Vagina (tissue), 2 donors: ENCODE measurements at places on chromosomes 3 and 15.

GRCh38 chr15:22872936-22873701 lies 34.7 kb downstream of the NIPA2 start:
- no peak for DNase-seq

DNA sequence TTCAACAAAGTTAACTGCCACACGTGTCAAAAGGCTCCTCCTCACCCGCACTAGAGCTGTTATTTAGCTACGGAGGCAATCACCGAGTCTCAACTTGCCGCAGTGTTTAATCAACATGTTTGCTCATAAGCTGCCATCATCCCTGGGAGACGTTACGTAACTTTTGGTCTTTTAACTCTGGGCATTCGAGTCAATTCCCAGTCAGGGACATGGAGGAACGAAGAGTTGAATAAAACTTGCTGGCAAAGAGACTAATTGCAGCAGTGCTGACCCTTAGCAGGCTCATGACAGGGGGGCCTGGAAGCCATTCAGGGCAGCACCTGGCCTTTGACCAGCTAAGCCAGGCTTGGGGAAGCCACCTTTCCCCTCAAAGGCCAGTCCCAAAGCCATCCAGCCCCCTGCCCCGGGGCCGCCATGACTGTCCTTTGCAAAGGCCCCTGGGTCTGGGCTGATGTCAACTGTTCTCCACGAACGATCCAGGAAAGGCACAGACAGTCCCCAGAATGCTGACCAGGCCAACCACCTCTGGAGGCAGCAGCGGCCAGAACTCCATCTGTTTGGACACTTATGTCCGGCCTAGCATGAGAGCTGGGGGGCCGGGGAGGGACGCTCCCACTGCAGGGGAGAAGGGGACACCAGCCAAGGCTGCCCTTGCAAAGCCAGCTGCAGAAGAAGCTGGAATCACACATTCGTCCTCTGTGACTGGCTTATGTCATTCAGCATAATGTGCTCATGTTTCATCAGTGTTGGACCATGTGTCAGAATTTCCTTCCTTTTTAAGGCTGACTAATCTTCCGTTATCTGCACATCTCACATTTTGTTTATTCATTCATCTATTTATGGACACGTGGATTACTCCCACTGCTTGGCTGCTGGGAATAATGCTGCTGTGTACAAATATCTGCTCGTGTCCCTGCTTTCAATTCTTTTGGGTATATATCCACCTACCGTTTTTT lies 43.7 kb downstream of the PCSK6 start:
- no peak for DNase-seq

- DNase-seq: no peak
These were observed 23.1 kb downstream of the EPM2AIP1 start for GRCh38 chr3:36969540-36970432.

DNA sequence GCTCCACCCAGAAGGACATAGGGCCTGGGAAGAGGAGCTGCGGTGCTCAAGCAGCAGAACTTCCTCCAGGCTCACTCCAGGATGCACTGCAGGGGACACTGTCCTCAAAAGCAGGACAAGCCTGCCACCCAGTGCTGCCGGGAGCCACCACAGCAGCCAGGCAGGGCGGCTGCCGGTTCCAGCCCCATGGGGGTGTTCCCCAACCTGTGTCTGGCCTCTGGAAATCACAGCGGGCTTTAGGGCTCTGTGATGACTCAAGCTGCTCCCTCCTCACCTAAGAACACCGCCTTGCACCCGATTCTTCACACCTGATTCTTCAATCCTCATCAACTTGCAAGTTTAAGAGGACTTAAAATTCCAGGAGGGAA lies 71.9 kb upstream of the SLC6A11 start:
- DNase-seq: no peak

- DNase-seq: no peak
These were observed 819 bp downstream of the KLHL40 start for GRCh38 chr3:42685891-42686820.

- no peak for DNase-seq
These were observed 13.6 kb downstream of the RASA2 start for GRCh38 chr3:141500397-141500796.

DNA sequence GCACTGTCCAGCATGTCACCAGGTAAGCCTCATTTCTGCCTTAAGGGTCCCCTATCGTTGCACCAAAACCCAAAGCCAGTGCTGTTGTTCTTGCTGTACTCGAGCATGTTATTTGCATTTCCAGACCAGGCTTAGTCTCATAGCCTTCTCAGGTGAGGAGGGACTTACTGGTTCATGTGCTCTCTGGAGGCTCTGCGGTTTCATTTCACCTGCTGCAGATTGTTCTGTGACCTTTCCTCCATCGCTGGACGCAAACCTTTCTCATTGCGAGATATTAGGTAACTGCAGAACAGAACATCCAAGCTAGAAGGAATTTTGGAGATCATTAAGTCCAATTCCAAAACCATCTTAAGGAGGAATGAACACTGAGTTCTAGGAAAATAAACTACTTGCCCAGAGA lies 187.3 kb upstream of the BCL6 start:
- DNase-seq: no peak
